ENCODE measurements at places on chromosomes 4 and X.

GRCh38 chr4:104906276-104906675, 240.4 kb upstream of the TET2 start:
- DNase-seq = no peak

DNA sequence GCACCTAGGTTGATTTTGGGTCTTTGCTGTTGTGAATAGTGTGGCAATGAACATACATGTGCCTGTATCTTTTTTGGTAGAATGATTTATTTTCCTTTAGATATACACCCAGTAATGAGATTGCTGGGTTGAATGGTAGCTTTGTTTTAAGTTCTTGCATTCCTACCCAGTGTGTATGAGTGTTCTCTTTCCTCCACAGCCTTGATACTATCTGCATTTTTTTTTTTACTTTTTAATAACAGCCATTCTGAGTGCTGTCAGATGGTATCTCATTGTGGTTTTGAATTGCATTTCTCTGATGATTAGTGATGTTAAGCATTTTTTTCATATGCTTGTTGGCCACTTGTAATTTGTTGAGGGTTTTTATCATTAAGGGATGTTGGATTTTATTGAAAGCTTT, 351.8 kb upstream of the GNPDA2 start:
- DNase-seq = no peak

GRCh38 chr4:122903766-122904288, 18.6 kb downstream of the NUDT6 start:
- no peak for DNase-seq

GRCh38 chrX:148049441-148049840, 68.3 kb downstream of the FMR1NB start:
- no peak for DNase-seq

DNA sequence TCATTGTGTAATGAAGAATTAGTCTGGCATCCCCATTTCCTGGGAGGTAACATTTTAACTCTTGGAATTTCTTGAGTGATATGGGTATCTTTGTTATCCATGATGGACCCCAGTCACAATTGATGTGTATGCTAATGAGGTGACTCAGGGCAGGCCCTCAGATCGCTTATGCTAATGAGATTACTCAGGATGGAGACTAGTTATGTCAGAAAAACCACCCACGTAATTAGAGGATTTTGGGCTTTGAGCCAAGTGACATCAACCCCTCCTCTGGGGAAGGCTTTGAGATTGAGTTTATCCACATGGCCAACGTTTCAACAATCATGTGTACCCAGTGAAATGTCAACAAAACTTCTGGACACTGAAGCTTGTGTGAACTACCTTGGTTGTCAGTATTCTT, 772.7 kb downstream of the STPG2 start:
- no peak for DNase-seq

DNA sequence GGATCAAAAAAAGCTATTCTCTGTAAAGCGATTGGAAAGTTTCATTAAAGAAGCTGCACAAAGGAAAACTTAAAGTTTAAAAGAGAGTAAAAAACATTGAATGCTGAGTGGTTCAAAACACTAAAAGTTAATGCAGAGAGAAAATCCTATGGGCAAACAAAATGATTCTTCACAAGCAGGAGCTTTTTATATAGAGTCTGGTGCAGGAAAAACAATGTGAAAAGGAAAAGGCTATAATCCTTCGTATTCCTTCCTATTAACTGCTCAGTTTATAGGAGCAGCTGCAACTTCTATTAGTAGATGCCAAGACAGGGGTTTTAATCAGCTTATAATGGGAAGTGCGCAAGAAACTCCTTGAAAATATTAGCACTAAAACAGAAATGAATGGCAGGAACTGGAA, 100.7 kb downstream of the PDGFC start:
- DNase-seq = no peak
